ENCODE measurements at places on chromosomes 2 and 18. TPM values are rescaled to one million over a fixed set of nuclear protein-coding genes. Genes with fewer than 3 reads are reported as not detected.

ASAP2 gene
- total RNA-seq = 31.8 TPM

SCN9A gene
- 47.3 TPM for total RNA-seq

TTC32 gene
- 9.4 TPM for total RNA-seq

ATP6V1C2 gene
- total RNA-seq = not detected

COLEC12 gene
- 157 TPM for total RNA-seq

CAPN13 gene
- total RNA-seq = 0.44 TPM

MDH1B gene
- 2.3 TPM for total RNA-seq

IGFBP5 gene
- total RNA-seq = 7.2 TPM

CPO gene
- not detected for total RNA-seq

ZNF396 gene
- total RNA-seq = 0.92 TPM

CDH2 gene
- total RNA-seq = 162 TPM

PROC gene
- total RNA-seq = not detected

CCDC74B gene
- total RNA-seq = 20.4 TPM

- peaks cover 18% of the 10 kb centered on the region for H3K27me3 ChIP-seq
- DNase-seq = no peak
- peaks cover 39% of the 10 kb centered on the region for H3K36me3 ChIP-seq
- H3K4me3 ChIP-seq = no peak overlapping the region
- peaks cover 23% of the 10 kb centered on the region for H3K4me1 ChIP-seq
Measured at GRCh38 chr2:70982971-70983370, 4.5 kb downstream of the ANKRD53 start.

GRCh38 chr2:209525331-209525730, 101.5 kb downstream of the MAP2 start:
- H3K27me3 ChIP-seq = no peaks in the 10 kb centered on the region
- no peak for DNase-seq
- H3K27ac ChIP-seq = no peak overlapping the region

GRCh38 chr2:227214622-227215041, 50.2 kb downstream of the COL4A3 start:
- H3K27ac ChIP-seq = no peak overlapping the region
- H3K27me3 ChIP-seq = no peaks in the 10 kb centered on the region
- DNase-seq = no peak
- H3K36me3 ChIP-seq = no peaks in the 10 kb centered on the region

- H3K36me3 ChIP-seq = peaks cover 4% of the 10 kb centered on the region
- no peak overlapping the region for H3K27ac ChIP-seq
- no peak for DNase-seq
Measured at GRCh38 chr18:10414293-10414842, 40.1 kb upstream of the APCDD1 start.

GRCh38 chr2:193690572-193690971, 1495.8 kb upstream of the TMEFF2 start:
- DNase-seq = no peak
- H3K27me3 ChIP-seq = no peaks in the 10 kb centered on the region
- H3K4me3 ChIP-seq = no peak overlapping the region
- no peaks in the 10 kb centered on the region for H3K36me3 ChIP-seq

DNA sequence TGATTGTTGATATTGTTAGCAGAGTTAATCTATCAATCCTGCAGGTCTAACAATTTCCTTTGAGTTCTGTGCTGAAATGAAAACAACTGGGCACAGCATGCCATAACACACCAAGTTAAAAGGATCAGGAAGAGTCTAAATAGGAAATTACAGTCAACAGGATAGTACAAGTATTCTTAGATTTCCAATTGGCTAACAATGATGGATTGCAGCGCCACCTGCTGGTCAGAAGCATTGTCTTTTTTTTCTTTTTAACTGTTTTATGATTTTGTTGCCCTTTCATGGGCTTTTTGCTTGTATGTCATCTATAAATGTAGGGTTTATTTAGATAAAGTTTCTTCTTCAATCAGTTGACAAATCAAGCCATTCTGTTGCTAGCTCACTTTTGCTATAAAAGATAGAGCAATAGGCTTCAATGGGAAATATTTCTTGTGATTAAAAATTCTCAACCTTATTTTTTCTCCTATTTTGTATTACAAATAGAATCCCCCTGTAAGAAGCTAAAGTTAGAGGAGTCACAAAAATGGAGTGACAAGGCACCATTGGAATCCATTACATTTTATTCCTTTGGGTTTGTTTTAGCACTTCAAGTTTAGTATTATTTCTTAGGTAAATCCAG, 40.8 kb upstream of the RPRM start:
- DNase-seq = peak; percentile 64
- no peaks in the 10 kb centered on the region for H3K27me3 ChIP-seq
- no peaks in the 10 kb centered on the region for H3K36me3 ChIP-seq
- H3K4me1 ChIP-seq = peaks cover 5% of the 10 kb centered on the region

GRCh38 chr2:121329786-121330185, 44.8 kb upstream of the TFCP2L1 start:
- H3K36me3 ChIP-seq = no peaks in the 10 kb centered on the region
- no peak for DNase-seq
- no peaks in the 10 kb centered on the region for H3K4me1 ChIP-seq
- peaks cover 4% of the 10 kb centered on the region for H3K27me3 ChIP-seq
- no peak overlapping the region for H3K27ac ChIP-seq

- no peak overlapping the region for H3K4me3 ChIP-seq
- H3K27ac ChIP-seq = no peak overlapping the region
- DNase-seq = no peak
- no peaks in the 10 kb centered on the region for H3K4me1 ChIP-seq
- H3K27me3 ChIP-seq = no peaks in the 10 kb centered on the region
- H3K36me3 ChIP-seq = peaks cover 3% of the 10 kb centered on the region
Measured at GRCh38 chr2:208369091-208369490, 37.5 kb upstream of the PTH2R start.

- no peak for DNase-seq
- peak overlapping the region; percentile 98 for H3K4me3 ChIP-seq
- peaks cover 7% of the 10 kb centered on the region for H3K27me3 ChIP-seq
- peak overlapping the region; percentile 100 for H3K27ac ChIP-seq
- H3K4me1 ChIP-seq = peaks cover 17% of the 10 kb centered on the region
Measured at GRCh38 chr2:44360749-44361329, 455 bp downstream of the PREPL start.

DNA sequence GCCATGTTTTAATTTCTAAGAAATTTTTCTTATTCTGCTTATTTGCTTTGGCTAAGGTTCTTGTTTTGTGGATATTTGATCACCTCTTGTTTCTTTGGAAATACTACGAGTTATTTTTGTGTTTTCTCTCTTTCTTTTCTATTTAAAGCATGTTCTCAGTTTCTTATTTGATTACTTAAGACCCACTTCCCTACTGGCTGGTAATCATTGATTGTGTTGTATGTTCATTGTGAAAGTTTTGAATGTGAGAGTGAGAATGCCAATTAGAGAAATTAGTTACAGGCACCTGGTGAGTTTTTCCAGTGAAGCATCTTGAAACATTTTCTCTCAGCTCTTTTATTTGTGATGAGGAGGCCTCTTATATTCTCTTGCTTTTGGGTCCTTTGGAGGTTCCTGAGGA, 226.7 kb upstream of the MC4R start:
- no peak overlapping the region for H3K4me3 ChIP-seq
- no peaks in the 10 kb centered on the region for H3K36me3 ChIP-seq
- no peak overlapping the region for H3K27ac ChIP-seq
- no peaks in the 10 kb centered on the region for H3K27me3 ChIP-seq

GRCh38 chr18:76430636-76431035, 64.4 kb downstream of the ZNF516 start:
- H3K27me3 ChIP-seq = peaks cover 8% of the 10 kb centered on the region
- peaks cover 30% of the 10 kb centered on the region for H3K36me3 ChIP-seq
- H3K4me1 ChIP-seq = peaks cover 39% of the 10 kb centered on the region
- no peak for DNase-seq
- H3K4me3 ChIP-seq = no peak overlapping the region

DNA sequence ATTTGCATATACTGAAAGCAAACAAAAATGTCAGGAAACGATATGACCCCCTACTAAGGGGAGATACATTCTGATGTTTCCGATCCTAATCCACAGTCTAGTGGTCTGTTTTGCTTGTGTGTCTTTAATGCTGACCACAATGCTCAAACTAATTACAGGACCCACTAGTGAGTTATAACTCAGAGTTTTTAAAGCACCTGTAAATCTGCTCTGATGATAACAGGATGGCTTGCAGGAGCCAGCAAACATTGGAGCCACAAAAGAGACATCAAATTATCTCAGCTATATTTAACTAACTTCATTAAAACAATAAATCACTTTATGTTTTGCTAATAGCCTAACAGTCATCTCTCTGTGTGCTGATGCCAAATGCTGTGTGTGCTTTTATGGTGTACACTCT, 300.3 kb downstream of the NBAS start:
- H3K27ac ChIP-seq = no peak overlapping the region
- H3K4me1 ChIP-seq = no peaks in the 10 kb centered on the region
- peaks cover 13% of the 10 kb centered on the region for H3K36me3 ChIP-seq
- DNase-seq = no peak

- no peak for DNase-seq
- peaks cover 23% of the 10 kb centered on the region for H3K4me1 ChIP-seq
- H3K36me3 ChIP-seq = no peaks in the 10 kb centered on the region
- H3K4me3 ChIP-seq = no peak overlapping the region
Measured at GRCh38 chr2:39697454-39697853, 31.7 kb downstream of the TMEM178A start.

GRCh38 chr2:10544252-10544651, 96.1 kb upstream of the ODC1 start:
- no peak for DNase-seq
- H3K27ac ChIP-seq = no peak overlapping the region
- peaks cover 6% of the 10 kb centered on the region for H3K27me3 ChIP-seq

Measured in endothelial cell (in vitro differentiated cells).